ENCODE measurements at places on chromosomes 6 and 20.

DNA sequence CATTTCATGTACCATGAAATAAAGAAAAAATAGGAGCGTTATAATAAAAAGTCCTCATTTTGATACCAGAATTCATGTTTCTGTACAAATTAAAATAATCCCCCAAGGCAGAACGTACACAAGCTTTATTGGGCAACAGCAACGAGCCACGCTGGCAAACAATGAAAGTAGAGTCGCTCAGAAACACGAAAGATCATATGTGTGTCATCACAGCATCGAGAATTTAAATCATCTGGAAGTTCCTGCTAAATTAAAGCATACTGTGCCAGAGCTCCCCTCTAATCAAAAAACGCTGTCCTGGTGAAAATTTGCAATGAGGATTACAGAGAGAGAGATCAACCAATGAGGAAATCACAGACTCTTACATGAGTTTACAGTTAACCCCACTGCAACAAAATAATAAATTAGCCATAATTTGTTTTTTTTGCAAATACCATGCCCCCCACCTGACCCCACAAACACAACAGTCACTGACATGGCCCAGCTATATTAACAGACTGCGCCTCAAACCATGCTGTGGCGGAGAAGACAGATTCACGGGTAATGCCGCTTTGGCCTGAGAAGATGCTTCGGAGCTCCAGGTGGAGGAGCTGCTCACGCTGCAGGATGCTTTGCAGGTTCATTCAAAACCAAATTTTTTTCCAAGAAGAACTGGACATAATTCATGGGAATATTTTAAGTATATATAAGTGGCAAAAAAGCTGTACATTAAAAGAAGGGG lies 54.3 kb upstream of the NFATC2 start:
- H3K27me3 ChIP-seq = no peaks in the 10 kb centered on the region
- no peaks in the 10 kb centered on the region for H3K36me3 ChIP-seq
- peaks cover 42% of the 10 kb centered on the region for H3K4me1 ChIP-seq
- no peak for DNase-seq
- no peak overlapping the region for H3K27ac ChIP-seq

DNA sequence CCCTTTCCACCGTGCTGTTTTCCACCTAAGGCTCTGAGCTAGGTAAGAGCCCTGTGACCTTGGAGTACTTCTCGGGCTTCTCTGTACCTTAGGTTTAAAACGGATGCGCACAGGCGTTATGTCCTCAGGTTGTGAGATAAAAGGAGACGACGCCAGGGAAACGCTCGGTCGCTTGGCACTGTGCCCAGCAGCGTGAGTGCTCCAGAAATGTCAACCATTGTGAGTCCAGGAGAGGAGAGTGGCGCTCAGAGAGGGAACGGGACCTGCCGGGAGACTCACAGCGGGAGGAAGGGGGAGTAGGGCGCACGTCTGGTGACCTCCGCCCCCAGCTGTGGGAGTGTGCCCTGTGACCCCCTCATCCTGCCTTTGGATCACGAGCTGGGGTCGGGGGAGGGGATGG lies 33.8 kb upstream of the SCRT2 start:
- peaks cover 45% of the 10 kb centered on the region for H3K27me3 ChIP-seq
- DNase-seq = no peak
- H3K4me1 ChIP-seq = peaks cover 29% of the 10 kb centered on the region
- peak overlapping the region; percentile 89 for H3K4me3 ChIP-seq
- peaks cover 10% of the 10 kb centered on the region for H3K36me3 ChIP-seq
- H3K27ac ChIP-seq = no peak overlapping the region

DNA sequence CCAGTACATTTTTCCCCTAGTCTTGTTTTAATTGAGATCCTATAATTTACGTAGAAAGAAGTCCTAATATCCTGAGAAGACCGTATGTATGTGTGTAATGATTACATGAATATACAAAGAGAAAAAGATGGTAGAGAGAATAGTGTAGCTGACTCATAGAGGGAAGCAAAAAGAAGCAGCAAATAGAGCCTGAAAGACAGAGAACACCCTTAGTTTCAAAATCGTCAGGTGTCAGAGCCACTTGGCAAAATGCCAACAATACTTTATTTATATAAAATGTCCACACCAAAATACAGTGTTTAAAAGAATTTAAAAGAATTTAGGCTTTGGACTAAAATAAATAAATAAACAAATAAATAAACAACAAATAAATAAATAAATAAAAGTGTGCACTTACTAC lies 1414.1 kb upstream of the EYS start:
- no peak overlapping the region for H3K4me3 ChIP-seq
- H3K27me3 ChIP-seq = no peaks in the 10 kb centered on the region
- no peak overlapping the region for H3K27ac ChIP-seq
- H3K4me1 ChIP-seq = no peaks in the 10 kb centered on the region
- H3K36me3 ChIP-seq = no peaks in the 10 kb centered on the region
- DNase-seq = no peak

DNA sequence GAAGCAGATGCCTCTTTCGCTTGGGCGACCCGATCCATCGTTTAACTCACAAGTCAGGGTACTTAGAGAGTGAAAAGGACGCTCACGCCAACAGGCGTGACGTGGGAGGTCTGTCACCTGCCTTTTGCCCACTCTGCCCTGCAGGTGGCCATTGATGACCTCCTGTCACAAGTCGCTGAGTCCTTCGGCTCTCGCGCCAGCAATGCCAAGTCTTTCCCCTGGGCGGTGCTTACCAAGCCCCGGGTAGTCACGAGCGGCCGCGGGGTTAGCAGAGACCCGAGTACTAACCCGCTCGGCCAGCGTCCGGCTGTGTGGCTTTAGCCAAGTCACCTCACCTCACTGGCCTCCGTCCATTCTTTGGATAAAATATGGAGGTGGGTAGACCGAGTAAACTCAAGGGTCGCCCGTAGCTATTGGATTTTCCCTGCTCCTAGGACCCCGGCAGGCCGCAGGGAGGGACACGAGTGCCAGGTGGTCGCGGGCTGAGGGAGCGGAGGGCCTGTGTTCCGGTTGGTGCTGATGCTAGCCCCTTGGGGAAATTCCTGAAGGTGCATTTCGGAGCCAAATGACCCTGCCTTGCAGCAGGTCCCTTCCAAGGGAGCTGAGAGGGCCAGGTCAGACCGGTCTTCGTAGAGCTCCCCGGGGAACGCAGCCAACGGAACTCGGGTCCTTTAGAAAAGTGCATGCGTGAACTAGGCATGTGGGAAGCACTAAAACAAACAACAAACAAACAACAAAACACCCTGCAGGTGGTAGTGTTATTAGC lies 668 bp downstream of the PKIB start:
- peaks cover 45% of the 10 kb centered on the region for H3K27me3 ChIP-seq
- no peaks in the 10 kb centered on the region for H3K36me3 ChIP-seq
- no peak overlapping the region for H3K27ac ChIP-seq

- no peaks in the 10 kb centered on the region for H3K27me3 ChIP-seq
- no peak overlapping the region for H3K27ac ChIP-seq
- DNase-seq = no peak
These were observed 35.5 kb upstream of the NCOA3 start for GRCh38 chr20:47466213-47466612.

GRCh38 chr20:53829724-53830521 lies 236.3 kb upstream of the ZNF217 start:
- H3K4me3 ChIP-seq = no peak overlapping the region
- peaks cover 35% of the 10 kb centered on the region for H3K4me1 ChIP-seq
- no peaks in the 10 kb centered on the region for H3K36me3 ChIP-seq
- DNase-seq = no peak
- H3K27me3 ChIP-seq = no peaks in the 10 kb centered on the region

DNA sequence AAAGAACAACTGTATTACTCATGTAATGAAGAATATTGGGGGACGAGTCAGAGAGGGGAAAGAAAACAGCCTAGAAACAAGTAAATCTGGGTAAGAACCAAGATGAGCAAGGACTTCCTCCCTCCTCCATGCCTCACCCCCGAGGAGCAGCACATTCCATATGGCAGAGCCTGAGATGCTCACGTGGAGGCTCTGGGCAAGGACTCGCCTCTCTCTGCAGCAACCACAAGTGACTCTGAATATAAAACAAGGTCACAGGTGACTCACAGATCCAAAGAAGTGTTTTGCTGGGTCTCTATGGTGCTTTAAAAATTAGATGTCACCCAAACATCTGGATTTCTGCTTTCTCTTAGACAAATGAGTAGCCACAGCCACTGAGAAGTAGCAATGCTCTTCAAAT lies 453.0 kb upstream of the SULF2 start:
- H3K4me3 ChIP-seq = no peak overlapping the region
- H3K27me3 ChIP-seq = no peaks in the 10 kb centered on the region
- no peak overlapping the region for H3K27ac ChIP-seq
- H3K4me1 ChIP-seq = peaks cover 16% of the 10 kb centered on the region
- no peak for DNase-seq

GRCh38 chr6:38283734-38284362 lies 355.9 kb downstream of the BTBD9 start:
- H3K4me3 ChIP-seq = no peak overlapping the region
- no peak overlapping the region for H3K27ac ChIP-seq
- H3K27me3 ChIP-seq = no peaks in the 10 kb centered on the region
- peaks cover 26% of the 10 kb centered on the region for H3K4me1 ChIP-seq

GRCh38 chr6:164750128-164750527 lies 559.3 kb downstream of the C6orf118 start:
- no peak for DNase-seq
- H3K4me3 ChIP-seq = no peak overlapping the region
- H3K27me3 ChIP-seq = no peaks in the 10 kb centered on the region

GRCh38 chr20:34859367-34859766 lies 13.3 kb downstream of the GGT7 start:
- H3K27ac ChIP-seq = no peak overlapping the region
- peaks cover 11% of the 10 kb centered on the region for H3K36me3 ChIP-seq
- no peak for DNase-seq
- H3K27me3 ChIP-seq = peaks cover 4% of the 10 kb centered on the region

DNA sequence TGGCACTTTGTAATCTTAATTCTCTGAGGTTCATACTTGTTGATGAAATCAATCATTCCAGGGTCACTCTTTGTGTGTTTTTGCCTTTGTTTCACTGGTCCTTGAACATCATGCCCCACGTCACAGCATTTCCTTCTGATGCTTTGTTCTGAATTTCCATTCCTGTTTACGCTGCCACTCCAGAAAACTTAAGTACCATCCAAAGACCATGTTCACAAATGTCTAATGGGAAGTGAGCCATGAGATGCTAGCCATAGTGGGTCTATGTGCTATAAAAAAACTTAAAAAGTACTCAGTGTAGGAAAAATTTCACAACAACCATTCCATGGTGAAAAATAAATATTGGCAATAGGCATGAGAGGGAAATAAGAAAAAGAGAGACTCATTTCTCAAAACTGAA lies 232.0 kb downstream of the IBTK start:
- H3K4me3 ChIP-seq = no peak overlapping the region
- no peak overlapping the region for H3K27ac ChIP-seq
- H3K27me3 ChIP-seq = no peaks in the 10 kb centered on the region
- peaks cover 11% of the 10 kb centered on the region for H3K4me1 ChIP-seq

DNA sequence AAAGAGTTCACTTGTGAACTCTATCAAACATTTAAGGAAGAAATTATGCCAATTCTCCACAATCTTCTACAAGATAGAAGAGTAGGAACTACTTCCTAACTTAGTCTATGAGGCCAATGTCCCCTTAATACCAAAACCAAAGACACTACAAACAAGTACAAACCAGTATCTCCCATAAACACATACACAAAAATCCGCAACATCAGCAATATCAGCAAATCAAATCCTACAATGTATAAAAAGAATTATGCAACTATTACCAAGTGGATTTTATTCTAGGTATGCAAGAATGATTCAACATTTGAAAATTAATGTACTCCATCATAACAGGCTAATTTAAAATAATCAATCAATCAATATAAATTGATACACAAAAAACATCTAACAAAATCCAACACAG lies 45.4 kb downstream of the SYCP2 start:
- H3K27ac ChIP-seq = no peak overlapping the region
- H3K4me3 ChIP-seq = no peak overlapping the region
- H3K27me3 ChIP-seq = peaks cover 47% of the 10 kb centered on the region
- no peaks in the 10 kb centered on the region for H3K36me3 ChIP-seq

DNA sequence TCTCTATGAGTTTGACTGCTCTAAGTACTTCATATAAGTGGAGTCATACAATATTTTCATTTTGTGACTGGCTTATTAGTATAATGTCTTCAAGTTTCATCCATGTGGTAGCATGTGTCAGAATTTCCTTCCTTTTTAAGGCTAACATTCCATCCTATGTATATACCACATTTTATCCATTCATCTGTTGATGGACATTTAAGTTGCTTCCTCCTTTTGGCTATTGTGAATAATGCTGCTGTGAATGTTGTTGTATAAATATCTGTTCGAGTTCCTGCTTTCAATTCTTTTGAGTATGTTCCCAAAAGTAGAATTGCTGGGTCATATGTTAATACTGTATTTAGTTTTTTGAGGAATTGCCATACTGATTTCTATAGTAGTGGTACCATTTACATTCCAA lies 79.5 kb downstream of the PTPRA start:
- peaks cover 5% of the 10 kb centered on the region for H3K36me3 ChIP-seq
- H3K4me3 ChIP-seq = no peak overlapping the region
- H3K27ac ChIP-seq = no peak overlapping the region
- DNase-seq = no peak
- peaks cover 4% of the 10 kb centered on the region for H3K4me1 ChIP-seq

GRCh38 chr6:121760745-121761144 lies 325.3 kb downstream of the GJA1 start:
- H3K27ac ChIP-seq = no peak overlapping the region
- H3K4me3 ChIP-seq = no peak overlapping the region
- peak; percentile 21 for DNase-seq
- peaks cover 7% of the 10 kb centered on the region for H3K4me1 ChIP-seq

DNA sequence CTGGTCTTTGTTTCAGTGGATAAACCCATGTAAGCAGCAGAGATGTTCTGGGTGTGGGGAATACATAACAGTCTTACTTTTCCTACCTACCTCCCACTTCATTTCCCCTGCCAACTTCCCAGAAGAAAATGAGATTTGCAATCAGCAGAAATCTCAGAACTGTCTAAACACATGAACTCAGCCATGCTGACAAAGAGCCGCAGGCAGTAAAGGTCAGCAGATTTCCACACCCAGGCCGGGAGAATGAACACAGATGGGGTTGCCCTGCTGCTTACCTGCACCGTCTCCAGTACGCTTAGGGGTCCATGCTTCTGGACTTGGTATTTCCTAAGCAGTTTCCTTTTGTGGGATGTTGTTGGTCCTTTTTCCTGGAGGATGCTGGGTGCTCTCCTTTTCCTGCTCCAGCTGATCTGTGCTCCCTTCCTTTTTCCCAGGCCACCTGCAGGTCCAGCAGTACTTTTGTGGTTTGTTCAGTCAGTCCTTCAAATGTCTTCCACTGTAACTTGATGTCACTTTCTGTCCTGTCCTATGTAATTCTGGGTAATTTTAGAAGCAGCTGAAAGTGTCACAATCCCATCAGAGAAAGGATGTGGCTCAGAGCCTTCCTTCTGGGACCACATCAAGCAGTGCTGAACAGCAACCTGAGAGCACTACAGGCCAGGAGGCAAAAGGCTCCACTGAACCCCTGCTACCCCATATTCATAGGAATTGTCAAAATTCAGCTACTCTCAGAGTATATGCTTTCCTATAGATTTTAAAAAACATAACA lies 129.0 kb downstream of the CEP57L1 start:
- no peak overlapping the region for H3K27ac ChIP-seq
- no peaks in the 10 kb centered on the region for H3K36me3 ChIP-seq
- no peak for DNase-seq
- H3K4me1 ChIP-seq = peaks cover 8% of the 10 kb centered on the region
- no peaks in the 10 kb centered on the region for H3K27me3 ChIP-seq
